ENCODE measurements at places on chromosomes 7 and 10. TPM values are rescaled to one million over a fixed set of nuclear protein-coding genes. Genes with fewer than 3 reads are reported as not detected.

The FZD8 gene
- 8.9 TPM for total RNA-seq

The AGAP4 gene
- total RNA-seq, result 16.6 TPM

DNA sequence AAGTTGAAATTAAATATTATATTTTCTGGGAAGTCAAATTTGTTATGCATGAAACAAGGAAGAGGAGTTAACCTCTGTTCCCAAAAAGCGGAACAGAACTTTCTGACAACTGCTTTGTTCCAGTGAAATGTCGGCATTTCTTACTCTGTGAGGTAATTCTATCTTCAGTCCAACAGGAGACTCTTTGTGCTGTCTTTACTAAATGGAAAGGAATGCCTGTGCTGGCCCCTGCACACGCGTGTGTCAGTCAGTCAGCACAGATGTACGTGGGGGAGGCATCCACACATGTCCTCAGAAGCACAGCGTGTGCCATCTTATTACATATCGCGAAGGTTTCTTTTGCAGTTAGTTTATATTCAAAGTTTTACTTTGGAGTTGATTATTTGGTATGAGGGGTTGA is 37.5 kb downstream of the NET1 start:
- peak; percentile 82 for DNase-seq

GRCh38 chr7:41190581-41190980 is 512.3 kb downstream of the INHBA start:
- DNase-seq, result no peak

- no peak for DNase-seq
Observed at GRCh38 chr7:142717453-142717852, 31.8 kb upstream of the PRSS1 start.

- peak; percentile 2 for DNase-seq
Observed at GRCh38 chr10:99484626-99485581, 47.8 kb upstream of the NKX2-3 start.

DNA sequence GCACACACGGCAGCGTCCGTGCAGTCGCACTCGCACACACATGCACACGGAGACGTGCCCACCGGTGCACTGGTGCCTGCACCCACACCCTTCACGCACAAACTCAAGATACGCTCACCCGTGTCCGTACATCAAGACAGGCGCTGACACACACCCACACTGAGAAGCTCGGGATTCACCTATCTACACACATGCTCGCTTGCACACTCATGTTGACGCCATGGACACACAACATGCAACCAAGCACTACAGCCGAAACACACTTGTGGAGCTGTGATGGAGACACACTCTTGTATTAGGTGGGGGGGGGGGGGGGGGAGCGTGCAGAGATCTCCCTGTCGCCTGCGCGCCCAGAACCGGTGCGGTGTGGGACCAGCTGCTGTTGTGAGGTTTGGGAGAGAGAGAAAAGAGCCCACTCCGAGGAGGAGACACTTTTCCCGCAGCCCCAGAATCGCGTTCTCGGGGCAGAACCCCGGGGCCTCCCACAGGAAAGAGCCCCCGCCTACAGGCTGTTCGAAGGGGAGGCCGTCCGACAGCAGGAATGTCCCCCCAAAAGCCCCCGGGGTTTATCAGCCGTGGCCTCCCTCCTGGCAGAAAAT is 605 bp upstream of the NFKB2 start:
- peak; percentile 59 for DNase-seq

The PDE6C gene
- total RNA-seq, result not detected

GRCh38 chr10:44981172-44982113 is 2.8 kb upstream of the DEPP1 start:
- DNase-seq, result peak; percentile 88

The MMD2 gene
- not detected for total RNA-seq

The MET gene
- total RNA-seq, result 112 TPM

DNA sequence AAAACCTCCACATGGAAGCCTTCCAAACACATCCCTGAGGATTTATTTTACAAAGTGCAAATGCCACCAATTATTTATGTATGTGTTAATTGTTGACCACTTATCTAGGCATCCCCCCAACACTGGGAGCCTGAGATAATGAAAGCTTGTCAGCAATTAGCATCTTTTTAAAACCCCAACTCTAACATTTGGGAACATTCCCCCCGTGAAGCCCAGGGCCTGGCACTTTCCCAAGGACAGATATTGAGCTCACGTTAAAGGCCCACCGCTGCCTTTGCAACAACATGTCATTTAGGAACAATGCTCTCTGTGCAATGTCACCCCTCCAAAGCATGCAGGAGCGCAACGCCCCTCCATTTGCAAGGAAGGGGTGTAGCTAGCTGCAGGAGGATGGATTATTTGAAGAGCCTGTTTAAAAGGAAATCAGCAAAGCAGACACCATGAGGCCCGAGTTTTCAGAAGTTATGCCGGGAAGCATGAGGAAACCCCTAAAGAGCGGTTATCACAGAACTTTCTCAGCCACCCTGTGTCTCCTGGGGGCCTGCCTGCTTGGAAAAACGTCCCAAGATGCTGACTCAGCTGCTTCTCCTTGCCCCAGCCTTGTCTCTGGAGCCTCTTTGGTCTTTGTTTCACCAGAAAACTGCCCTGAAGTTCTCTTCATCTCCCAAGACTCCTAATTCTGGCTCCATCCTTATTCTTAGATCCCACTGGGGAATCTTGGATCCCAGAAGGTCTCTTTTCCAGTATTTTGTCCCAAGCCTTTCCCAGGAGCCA is 444.1 kb downstream of the GRID1 start:
- DNase-seq, result no peak

- no peak for DNase-seq
Observed at GRCh38 chr7:15515252-15515651, 46.6 kb downstream of the AGMO start.

The TDRD1 gene
- total RNA-seq, result 0.17 TPM

DNA sequence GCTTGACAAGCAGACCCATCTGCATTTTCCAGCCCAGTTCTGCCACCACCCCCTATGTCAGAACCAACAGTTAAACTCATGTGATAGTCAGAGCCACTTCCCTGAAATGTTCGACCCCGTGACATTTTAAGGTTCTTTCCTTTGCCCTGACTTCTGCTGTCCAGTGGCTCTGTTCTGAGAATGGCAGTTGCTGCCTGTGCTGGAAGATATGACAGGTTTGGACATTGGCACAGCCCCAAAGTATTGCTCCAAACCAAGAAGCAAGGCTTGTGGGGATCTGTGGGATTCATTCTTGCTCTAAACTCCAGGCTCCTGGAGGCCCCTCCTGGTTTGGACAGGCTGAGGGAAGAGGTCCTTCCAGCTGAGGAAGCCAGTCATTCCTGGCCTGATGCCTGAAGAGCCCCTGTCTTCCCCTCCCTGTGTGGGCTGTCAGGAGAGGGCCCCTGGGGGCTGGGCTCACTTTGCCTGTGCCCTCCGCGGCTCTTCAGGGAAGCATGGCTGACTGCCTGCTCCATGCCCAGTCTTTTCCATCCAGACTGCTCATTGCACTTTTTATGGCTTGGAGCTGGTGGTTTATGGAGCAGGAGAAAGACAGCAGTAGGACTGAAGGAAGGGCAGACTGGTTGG is 138.0 kb downstream of the CDH23 start:
- no peak for DNase-seq

DNA sequence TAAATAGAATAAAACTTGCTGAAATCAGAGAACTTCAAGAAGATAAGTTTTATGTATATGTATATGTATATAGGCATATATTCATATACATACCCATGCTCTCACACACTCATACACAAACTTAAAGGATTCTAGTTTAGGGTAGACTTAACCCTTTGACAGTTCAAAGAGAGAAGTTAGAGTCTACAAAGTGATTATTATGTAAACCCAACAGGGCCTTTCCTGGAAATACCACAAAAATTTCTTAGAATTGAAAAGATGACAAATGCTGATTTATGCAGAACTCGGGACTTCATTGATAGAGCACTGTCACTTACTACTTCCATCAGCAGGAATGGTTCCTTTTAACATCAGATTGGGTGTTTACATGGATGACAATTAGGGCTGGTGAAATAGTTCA is 763.5 kb downstream of the AUTS2 start:
- DNase-seq, result no peak

The SND1 gene
- total RNA-seq, result 234 TPM

The EGR2 gene
- 0.64 TPM for total RNA-seq

DNA sequence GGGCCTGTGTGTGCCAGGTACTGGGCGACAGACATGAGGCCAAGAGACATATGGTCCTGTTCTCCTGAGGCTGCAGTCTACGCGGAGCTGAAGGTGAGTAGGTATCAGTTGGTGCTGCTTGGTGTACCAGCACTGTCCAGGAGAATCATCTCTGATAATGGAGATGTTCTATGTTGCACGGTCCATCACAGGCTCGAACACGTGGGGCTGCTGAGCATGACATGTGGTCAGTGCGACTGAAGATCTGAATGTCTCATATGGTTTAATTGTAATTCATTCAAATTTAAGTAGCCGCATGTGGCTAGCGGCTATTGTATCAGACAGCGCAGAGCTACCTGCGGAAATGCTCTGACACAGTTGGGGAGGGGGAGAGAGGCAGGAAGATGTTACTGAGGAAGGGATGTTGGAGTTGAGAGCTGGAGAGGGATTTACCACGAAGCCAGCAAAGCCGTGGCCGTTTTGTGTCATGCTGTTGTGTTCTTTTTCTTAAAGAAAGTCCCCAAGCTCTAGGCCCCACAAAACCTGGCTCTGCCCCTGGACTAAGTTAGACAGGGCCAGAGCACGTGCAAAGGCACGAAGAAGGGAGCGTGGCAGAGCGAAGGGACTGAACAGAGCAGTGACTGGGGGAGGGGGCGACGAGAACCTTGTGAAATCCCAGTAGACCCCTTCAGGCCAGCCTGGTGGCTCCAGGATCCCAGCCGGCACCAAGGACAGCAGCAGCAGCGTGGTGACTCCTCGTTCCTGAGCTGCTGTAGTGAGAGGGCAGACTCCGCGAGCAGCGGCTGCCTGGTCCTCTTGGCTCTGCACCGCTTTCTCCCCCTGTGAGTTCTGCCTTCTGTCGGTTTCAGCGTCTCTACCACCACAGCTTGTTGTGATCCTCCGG is 20.0 kb downstream of the SMKR1 start:
- DNase-seq, result peak; percentile 9

- DNase-seq, result peak; percentile 83
Observed at GRCh38 chr7:26705567-26705966, 158.8 kb downstream of the SKAP2 start.

The CASD1 gene
- 8.8 TPM for total RNA-seq

DNA sequence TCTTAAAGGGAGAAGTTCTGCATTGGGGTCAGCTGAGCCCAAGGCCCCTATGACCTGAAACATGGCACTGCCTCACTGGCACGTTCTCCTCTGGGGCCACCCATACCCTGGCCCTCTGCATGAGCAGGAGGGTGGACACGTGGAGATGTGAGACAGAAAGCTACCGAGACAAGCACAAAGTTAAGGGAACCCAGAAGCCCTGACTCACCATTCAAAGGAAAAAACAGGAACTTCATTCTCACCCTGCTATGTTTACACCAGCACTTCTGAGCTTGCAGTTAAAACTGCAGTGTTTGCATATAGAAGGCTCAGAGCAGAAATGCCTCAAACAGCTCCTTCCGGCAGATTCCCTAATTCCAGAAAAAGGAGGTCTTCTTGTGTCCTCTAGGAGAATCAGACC is 41.7 kb downstream of the DENND11 start:
- no peak for DNase-seq

The SEMA4G gene
- total RNA-seq, result 3.7 TPM

The PLXNA4 gene
- total RNA-seq, result not detected

DNA sequence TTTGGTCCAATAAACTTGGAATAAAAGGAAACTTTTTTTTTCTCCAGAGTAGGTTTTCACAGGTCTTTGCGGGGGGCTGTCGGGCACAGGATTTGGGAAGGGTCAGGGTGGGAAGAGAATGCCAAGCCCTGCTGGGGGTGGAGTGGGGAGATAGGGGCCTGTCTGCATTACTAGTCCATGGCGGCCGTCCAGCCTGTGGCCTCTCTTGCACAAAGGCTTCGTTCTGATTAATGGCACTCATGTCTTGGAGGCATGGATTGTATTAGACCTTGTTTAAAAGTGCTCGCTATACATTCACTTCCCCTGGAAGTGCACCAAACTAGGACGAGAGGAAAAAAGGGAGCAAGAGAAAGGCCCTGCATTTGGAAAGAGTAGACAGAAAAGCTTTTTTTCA is 37.2 kb downstream of the LRMDA start:
- no peak for DNase-seq

DNA sequence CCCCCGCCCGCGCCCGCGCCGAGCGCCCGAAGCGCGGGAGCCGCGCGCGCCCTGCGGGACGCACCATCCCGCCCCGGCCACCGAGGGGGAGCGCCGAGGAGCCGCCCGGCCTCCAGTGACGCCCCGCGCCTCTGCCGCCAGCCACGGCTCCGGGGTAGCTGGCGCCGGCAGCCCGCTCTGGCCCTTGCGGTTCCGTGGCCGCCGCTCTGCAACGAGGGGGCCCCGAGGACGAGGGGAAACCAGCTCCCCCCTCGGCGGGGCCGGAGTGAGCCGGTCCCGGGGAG is at the start of gene PAXIP1:
PAXIP1 (minus strand) TSS at position 33 of the 284 bp plus-strand sequence. CDS start 195 bp downstream, outside the sequence.
- DNase-seq, result no peak

DNA sequence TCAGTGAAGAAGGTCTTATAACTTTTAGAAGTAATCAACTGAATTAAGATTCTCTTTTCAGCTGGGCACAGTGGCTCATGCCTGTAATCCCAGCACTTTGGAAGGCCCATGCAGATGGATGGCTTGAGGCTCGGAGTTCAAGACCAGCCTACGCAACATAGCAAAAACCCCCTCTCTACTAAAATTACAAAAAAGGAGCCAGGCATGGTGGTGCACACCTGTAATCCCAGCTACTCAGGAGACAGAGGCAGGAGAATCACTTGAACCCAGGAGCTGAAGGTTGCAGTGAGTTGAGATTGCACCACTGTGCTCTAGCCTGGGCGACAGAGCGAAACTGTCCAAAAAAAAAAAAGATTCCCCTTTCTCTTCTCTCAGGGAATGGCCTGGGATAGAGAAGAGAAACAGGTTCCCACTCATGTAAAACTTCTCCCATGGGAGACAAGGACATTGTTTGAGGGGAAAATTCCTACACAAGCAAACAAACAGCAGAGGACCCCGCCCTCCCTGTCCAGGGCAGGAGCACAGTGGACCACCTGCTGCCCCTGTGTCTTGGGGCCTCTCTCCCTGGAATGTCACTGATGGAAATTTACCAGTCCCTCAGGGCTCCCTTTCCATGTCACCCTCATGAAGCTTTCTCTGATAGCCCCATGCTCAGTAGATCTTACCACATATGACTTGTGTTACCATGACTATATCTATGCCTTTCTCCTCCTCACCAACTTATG is 5.6 kb downstream of the IL2RA start:
- DNase-seq, result no peak

The DNAJB9 gene
- total RNA-seq, result 47.0 TPM

The DGKB gene
- total RNA-seq, result not detected

The CAV2 gene
- total RNA-seq, result 285 TPM

DNA sequence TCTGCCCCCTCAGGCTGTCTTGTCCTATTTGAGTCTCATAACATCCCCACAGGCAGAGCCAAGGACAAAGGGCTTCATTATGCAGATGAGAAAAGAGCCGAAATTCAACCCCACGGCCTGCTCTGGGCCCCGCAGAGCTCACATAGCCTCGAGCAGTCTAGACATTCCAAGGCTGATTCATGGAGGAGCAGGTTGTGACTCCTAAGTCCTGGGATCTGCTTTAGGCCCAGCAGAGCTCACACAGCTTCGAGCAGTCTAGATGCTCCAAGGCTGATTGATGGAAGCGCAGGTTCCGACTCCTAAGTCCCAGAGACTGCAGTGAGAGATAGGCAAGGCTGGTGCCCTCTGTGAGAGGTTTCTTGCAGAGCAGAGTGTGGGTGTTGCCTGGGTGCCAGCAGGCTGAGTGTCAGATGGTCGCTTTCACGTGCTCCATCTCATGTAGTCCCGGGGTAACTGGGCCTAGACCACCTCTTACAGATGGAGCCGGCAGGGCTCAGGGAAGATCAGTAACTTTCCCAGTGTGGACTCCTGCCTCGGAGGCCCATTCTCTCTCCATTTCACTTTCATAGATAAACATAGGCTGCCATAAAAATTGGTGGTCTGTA is 436.1 kb upstream of the FOXK1 start:
- peak; percentile 45 for DNase-seq

GRCh38 chr10:133295426-133296320 is 13.0 kb downstream of the TUBGCP2 start:
- no peak for DNase-seq
